CD4-positive, alpha-beta T cell treated with Interferon gamma for 1 hour (primary cell): ENCODE measurements at places on chromosomes 7 and 10.

DNA sequence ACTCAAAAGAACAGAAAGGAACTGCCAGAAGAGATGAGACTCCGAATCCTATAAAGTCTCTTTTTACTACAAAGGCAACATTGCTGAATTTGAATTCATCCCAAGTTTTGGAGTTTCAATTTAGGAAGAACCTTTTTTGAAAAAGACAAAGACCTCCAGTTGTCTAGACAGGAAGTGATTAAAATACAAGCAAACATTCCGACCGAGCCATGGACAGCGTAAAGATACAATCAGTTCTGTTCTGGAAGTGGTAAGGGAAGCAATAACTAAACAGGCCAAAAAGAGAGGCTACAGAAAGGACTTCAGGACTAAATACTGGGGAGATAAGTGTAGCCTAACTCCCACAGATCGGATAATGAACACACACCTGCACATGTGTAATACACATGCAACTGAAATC, 101.0 kb downstream of the SMURF1 start:
- DNase-seq: no peak

GRCh38 chr10:106392778-106393177, 771.7 kb downstream of the SORCS1 start:
- DNase-seq: no peak

- no peak for DNase-seq
These were observed 91.2 kb downstream of the LHPP start for GRCh38 chr10:124552691-124553276.

- no peak for DNase-seq
These were observed 312.8 kb downstream of the TNS3 start for GRCh38 chr7:47268851-47269836.
